NK-92 treated with Interleukin-12 subunit alpha and Interleukin-12 subunit beta, amount 100 ng/mL, for 24 hours (cell line): ENCODE measurements at places on chromosomes 2 and 18.

- DNase-seq = no peak
Observed at GRCh38 chr2:32806857-32807256, 139.9 kb upstream of the LTBP1 start.

DNA sequence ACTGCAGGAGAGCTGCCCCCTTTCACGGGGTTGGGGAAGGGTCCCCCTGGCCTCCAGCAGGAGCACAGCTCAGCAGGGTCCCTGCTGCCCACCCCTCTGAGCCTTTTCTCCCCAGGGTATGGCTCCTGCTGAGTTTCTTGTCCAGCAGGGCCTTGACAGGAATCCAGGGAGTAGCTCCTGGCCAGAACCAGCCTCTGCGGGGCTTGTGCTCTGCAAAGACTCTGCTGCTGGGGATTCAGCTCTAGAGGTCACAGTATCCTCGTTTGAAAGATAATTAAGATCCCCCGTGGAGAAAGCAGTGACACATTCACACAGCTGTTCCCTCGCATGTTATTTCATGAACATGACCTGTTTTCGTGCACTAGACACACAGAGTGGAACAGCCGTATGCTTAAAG lies 21.2 kb downstream of the FOSL2 start:
- DNase-seq = no peak

GRCh38 chr2:236464140-236464539 lies 105.5 kb upstream of the ACKR3 start:
- no peak for DNase-seq

- no peak for DNase-seq
Observed at GRCh38 chr2:33342705-33343104, 133.7 kb upstream of the RASGRP3 start.

- DNase-seq = no peak
Observed at GRCh38 chr2:64341461-64341860, 112.5 kb upstream of the LGALSL start.

DNA sequence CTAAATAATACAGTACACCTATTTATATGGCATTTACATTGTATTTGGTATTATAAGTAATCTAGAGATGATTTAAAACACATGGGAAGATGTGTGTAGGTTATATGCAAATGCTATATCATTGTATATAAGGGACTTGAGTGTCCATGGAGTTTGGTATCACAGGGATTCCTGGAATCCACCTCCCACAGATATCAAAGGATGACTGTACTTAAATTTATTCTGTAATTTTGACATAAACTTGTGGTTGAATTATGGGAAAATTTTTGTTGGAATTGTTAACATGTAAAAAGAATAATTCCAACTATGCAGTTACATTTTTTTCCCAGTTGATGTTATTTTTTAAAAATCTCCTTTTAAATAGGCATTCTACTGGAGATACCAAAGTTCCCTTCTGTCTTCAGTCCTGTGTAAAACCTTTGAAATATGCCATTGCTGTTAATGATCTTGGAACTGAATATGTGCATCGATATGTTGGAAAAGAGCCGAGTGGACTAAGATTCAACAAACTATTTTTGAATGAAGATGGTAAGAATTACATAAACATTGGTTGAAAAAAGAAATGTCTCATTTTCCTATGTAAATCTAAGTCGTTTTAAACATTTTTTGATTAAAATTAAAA lies 24.1 kb downstream of the GLS start:
- no peak for DNase-seq

- no peak for DNase-seq
Observed at GRCh38 chr2:156896294-156896693, 361.2 kb upstream of the GALNT5 start.

DNA sequence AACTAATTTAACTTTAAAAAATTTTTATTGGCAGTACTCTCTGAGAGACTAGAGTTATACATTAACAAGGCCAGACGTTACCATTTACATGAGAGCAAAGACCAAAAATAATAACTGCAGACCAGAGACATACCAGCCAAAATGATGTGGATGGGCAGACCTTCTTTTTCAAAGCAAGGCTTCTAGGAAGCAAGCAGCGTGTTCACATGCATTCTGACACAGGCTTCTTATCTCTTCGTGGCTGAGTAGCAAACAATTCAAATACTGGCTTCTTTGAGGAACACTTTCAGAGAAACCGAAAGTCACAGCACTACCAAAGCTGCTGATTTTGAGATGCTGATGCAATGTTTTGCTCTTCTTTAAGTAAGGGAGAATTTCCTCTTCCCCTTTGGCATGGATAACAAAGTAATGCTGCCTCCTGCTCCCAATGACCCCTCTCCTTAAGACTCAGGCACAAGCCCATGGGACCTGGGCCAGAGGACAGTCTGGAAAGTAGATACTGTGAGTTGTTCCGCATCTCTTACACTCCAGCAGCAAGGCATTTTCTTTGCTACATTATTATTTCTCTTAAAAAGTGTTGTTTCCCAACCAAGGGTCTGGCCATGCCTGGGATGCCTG lies 181.9 kb downstream of the MREG start:
- no peak for DNase-seq

DNA sequence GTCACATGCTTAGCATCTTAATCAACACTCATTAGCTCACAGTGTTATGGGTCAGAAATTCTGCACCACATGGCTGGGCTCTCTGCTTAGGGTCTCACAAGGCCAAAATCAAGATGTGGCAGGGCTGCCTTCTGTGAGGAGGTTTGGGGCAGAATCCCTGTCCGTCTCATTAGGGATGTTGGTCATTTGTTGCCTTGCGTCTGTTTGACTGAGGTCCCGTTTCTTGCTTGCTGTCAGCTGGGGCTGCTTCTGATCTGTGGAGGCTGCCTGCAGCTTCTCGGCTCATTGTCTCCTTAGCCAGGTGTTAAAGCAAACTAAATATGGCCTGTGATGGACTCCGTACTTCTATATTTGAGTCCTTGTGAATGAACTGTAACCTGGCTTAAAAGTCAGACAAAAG lies 146.5 kb downstream of the NDUFA10 start:
- DNase-seq = no peak

- DNase-seq = no peak
Observed at GRCh38 chr2:161104054-161104553, 56.1 kb upstream of the TANK start.

GRCh38 chr2:168948621-168949212 lies 47.6 kb downstream of the G6PC2 start:
- DNase-seq = no peak

- no peak for DNase-seq
Observed at GRCh38 chr2:160492401-160493226, 993 bp downstream of the RBMS1 start.

DNA sequence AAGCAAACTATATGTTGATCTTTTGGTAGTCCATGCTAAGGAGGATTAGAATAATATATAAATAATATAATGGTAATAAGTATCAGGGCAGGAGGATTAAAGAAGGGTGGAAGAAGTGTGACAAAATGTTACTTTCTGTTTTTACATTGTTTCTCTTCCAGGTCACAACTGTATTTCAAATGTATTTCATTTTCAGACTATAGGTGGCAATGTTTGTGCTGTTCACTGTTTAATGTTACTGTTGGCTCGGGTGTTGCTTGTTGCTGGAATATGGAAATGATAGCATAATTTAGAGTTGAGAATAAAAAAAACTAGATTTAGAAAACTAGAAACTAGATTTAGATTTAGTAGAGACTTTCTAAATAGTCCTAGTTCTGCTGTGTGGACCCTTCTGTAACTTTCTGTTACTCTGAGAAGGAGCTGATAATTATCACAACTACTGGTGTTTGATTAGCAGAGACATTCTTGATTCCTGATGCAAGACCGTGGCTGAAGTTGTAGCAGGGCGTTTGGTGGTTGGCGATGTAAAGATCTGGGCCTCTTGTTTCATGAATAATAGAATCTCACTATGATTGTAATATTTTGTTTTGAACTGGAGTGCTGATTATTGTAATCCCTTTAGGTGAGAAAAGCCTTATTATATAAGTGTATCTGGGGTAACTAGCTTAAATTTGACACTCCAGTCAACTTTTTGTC lies 7.9 kb downstream of the NEDD4L start:
- no peak for DNase-seq
